Renal cortical epithelial cell (primary cell): ENCODE measurements at places on chromosomes 6 and 20. TPM values are rescaled to one million over a fixed set of nuclear protein-coding genes. Genes with fewer than 3 reads are reported as not detected.

- peak; percentile 93 for DNase-seq
These were observed 64.1 kb upstream of the DDR1 start for GRCh38 chr6:30820193-30820592.

Gene HLA-DQA1
- total RNA-seq: 1.9 TPM in 1 of 2 replicates, not detected in the other

- DNase-seq: peak; percentile 91
These were observed 42.4 kb upstream of the ADGRF4 start for GRCh38 chr6:47655719-47656595.

DNA sequence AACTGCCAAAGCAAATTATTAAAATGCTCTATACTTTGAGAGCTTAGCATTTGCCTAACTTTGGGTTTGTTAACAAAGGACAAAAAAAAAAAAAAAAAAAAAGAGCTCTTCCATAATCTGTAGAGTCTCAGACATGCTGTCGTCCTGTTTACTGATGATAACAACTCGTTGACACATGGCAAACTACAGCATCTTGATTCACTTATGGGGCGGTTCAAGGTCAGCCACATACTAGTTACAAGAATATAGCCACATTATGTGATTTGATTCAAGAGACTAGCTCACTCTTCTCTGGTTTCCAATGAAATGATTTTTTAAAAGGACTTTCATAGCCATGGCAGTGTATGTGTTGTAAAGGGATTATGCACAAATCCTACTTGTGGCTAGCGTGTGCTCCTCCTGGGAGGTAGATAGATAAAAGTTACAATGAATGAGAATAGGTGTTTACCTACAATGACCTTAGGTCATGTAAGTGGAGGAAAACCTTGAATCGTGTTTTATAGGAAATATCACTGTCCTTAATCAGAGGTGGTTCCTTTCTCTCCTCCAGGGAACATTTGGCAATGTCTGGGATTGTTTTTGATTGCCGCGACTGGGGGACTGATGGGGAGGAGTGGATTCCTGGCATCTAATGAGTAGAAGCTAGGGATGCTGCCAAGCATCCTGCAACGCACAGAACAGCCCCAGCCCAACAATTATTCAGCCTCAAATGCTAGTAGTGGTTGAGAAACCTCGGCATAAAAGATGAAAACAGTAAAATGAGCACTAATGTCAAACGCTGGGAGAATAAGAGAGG, 969.2 kb upstream of the SLC35B3 start:
- no peak for DNase-seq

DNA sequence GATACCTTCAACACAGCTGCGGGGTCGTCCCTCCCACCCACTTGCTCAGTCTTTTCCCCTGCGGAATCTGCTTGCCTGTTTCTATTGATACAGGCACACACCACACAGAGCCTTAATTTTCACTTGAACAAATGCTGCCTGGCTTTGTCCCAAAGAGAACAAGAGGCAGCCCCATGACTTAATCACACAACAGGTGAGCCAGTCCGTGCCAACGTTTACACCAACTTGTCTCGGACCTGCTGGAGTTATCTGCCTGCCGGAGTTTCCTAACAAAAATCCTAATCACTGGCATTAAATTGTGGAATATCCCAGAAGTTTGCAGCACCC, 186.8 kb upstream of the RREB1 start:
- DNase-seq: no peak

DNA sequence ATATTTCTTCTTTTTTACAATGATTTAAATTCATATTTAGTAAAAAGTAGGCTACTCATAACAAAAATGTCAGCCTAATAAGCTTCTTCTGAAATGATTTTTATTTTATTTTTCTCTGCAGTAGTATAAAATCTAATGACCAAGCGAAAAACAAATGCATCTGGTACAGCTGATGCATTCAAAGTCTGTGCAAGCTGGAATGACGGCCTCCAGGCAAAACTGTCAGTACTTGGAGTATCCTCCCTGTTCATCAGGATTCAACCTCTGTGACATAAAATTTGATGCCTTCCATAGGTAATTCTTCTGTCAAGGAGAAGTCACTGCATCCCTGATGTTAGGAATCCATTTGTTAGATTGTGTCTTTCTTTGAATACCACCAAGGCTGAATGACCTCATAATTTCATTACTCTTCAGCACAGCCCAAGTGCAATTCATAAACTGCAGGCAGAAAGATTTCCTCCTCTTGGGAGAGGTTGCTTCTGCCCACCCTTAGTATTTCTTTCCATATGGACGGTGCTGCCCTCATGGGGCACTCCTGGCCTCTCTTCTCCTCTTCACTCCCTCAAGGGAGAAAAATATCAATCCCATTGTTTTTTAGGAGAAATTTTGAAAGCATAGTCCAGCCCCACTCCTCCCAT, 146.4 kb upstream of the STXBP5 start:
- DNase-seq: no peak

DNA sequence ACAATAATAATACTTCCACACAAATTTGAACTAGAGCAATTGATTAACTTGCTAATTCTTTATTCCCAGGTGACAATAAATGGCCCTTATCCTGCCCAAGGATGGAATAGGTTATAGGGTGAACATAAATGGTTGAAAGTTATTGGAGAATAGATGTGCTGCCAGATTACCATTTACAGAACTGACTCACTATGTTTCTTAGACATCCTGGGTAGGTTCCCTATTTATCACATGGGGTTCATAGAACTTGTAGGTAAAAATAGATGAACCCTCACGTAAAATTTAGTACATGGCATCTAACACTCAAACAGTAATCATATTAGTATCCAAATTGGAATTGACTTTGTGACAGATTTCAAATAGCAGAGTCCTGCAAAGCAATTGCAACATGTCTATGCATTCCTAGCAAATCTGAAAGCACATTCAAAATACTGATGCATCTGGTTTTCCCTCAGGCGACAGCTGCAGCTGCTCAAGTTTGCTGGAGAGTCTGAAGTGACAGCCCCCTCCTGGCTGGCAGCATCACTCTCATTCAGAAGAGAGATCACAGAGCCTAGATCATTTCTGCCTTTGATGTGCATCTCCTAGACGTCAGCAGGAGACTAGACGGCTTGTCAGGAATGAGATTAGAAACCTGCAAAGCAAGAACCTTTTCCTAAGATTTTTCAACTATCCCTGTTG, 80.2 kb upstream of the RNF217 start:
- peak; percentile 52 for DNase-seq

DNA sequence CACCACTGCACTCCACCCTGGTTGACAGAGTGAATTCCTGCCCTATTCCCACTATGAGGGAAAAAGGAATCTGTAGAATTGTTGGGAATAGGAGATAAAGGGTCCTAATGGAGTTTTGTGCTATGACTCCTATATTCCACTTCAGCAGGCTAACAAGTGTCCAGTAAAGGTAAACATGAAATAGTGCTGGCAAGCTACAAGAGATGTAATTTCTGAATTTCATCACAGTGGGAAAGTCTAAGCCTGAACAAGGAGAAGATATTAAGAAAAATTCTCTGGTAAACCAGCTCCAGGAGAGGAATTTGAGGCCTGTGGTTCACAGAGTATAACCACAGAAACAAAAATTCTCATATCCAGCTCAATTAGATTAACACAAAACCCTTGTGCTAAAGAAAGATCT, 10.3 kb upstream of the C6orf58 start:
- DNase-seq: peak; percentile 28

DNA sequence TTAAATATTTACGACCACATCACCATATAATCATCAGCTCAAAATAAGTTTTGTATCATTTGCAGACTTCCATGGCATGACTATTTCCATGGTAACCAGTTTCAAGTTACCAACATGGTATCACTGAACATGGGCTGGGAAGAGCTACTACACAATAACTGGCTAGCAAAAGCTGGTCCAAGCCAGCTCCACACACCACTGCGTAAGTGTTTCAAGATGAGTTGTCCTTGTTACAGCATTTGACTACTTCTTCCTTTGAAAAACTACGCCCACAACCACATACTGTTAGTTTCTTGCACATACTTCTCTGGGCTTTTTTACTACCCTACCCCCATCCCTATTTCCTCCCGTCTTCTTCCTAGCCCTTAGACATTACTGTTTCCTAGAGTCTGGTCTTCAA, 8.5 kb downstream of the CD164 start:
- peak; percentile 47 for DNase-seq

DNA sequence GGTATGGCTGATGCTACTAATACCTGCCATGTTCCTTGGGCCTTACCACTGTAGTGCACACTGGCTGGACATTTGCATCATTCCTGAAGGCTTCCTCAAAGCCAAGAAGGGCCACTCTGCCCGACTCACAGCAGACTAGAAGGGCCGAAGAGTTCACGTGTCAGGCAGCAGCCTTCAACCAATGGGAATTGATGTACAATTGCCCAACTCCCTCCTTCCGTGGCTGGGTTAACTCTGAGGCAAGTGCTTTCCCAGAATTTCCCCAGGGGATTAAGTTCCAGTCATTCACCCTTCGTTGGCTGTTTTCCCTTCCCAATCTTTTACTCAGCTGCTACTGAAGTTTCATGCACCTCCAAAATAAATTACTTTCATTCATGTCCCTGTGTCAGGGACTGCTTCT, 29.8 kb downstream of the PSMB9 start:
- peak; percentile 84 for DNase-seq

DNA sequence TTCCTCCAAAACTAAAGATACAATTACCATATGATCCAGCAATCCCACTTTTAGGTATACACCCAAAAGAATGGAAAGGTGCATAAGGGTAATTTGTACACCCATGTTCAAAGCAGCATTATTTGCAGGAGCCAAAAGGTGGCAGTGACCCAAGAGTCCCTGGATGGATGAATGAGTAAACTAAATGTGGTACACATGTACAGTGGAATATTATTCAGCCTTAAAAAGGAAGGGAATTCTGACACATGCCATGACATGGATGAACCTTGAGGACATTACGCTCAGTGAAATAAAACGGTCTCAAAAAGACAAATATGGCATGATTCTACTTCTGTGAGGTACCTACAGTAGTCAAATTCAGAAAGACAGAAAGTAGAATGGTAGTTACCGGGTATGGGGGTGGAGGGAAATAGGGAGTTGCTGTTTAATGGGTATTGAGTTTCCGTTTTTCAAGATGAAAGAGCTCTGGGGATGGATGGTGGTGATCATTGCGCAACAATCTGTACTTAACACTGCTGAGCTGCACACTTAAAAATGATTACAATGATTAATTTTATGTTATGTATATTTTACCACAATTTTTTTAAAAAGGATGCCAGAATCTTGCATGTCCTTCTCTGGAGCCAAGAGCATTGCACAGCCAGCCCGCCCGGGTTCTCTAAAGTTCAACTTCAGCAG, 518.9 kb upstream of the JARID2 start:
- no peak for DNase-seq

DNA sequence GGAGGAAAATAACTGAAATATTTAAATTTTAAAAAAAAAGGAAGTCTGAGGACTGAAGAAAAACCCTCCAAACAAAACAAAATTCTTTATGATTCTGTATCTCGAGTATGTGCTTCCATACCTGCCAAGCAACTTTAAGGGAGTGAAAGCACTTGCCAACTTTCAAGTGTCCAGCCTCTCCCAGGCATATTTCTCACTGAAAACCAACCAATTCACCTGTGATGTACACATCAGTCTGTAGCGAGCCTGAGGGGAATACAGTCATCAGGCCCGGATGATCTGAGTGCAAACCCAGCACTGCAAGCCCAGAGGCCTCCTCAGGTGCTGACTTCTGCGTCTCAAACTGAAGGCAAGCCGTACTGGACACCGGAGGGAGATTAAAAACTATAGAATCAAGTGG, 164.8 kb upstream of the NT5E start:
- DNase-seq: no peak

DNA sequence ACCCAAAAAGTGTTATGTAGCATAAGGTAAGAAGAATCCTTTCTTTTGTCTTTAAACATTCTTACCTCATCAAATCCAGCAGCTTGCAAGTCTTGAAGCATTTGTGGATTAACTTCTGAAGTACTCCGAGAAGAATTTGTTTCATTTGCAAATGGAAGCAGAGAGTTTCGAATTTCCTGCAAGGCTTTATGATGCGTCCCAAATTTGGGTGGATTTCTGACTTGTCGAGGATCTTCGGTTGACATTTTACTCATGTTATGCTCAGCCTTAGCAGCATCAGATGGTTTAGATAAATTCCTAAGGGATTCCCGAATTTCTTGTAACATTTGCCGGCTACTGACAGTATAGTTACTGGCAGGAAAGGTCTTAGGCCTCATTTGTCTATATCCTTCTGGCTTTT, 16.2 kb downstream of the LATS1 start:
- DNase-seq: peak; percentile 7

- DNase-seq: no peak
These were observed 831 bp downstream of the PMEPA1 start for GRCh38 chr20:57708694-57709673.

Gene EPPIN
- not detected in 2 replicates for total RNA-seq

GRCh38 chr20:507761-508332, 35.7 kb downstream of the CSNK2A1 start:
- no peak for DNase-seq

- no peak for DNase-seq
These were observed 231.0 kb upstream of the EYS start for GRCh38 chr6:65938000-65938399.

GRCh38 chr20:44066645-44067606, 120.1 kb downstream of the JPH2 start:
- DNase-seq: no peak

DNA sequence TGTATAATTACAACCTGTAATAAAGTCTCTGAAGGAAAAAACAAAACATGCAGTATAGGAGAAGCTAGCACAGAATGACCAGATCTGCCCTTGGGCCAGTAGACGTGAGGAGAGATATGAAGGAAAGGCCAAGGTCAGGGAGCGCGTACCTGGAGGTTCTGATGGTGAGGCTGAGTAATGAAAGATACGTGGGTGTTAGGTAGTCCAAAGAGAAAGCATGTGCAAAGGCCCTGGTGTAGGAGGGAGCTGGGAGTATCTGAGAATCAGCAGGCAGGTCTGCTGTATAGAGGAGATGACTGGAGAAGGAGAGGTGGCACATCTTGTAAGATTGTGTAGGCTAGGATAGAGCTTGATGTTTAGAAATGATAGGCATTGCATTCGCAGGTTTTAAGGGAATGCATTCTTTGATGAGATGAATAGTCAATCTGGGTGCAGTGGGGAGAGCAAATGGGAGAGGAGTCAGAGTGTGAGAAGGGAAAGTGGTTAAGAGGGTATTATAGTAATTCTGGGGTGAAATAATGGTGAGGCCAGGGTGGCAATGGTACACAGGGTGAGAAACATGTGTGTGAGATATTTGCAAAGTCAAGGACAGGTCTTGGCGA, 15.9 kb upstream of the TFB1M start:
- DNase-seq: no peak

DNA sequence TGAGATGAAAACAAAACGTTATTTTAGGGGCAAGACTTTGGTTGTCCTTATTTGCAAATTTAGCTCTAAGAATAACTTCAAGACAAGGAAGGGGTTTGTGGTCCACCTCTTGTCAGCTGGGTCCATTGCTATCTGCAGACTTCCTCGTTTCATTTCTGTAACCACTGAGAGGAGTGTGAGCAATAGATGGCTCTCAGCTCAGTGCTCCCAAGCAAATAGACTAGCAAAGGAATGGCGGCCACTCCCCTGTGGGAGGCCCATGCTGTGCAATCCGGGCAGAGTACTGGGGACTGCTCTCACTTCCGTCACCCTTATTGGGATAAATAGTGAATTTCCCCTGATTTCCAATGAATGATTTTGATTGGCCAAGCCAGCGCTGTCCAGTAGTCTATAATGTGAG, 176.6 kb downstream of the ZDHHC14 start:
- no peak for DNase-seq
